Naive B cell (primary cell): ENCODE measurements at places on chromosomes 7 and 10.

GRCh38 chr10:21732067-21732772, 198.2 kb downstream of the MLLT10 start:
- no peak overlapping the region for H3K4me3 ChIP-seq
- H3K27ac ChIP-seq = no peak overlapping the region
- peaks cover 14% of the 10 kb centered on the region for H3K4me1 ChIP-seq
- peak; percentile 25 for DNase-seq

- H3K36me3 ChIP-seq = peaks cover 13% of the 10 kb centered on the region
- no peak overlapping the region for H3K4me3 ChIP-seq
- no peaks in the 10 kb centered on the region for H3K27me3 ChIP-seq
- no peak for DNase-seq
- peaks cover 3% of the 10 kb centered on the region for H3K4me1 ChIP-seq
- H3K27ac ChIP-seq = no peak overlapping the region
Measured at GRCh38 chr10:48899781-48900180, 39.9 kb downstream of the LRRC18 start.

GRCh38 chr10:95840121-95840520, 67.7 kb upstream of the CC2D2B start:
- H3K4me1 ChIP-seq = peaks cover 70% of the 10 kb centered on the region
- no peak overlapping the region for H3K4me3 ChIP-seq
- no peak for DNase-seq
- H3K27me3 ChIP-seq = no peaks in the 10 kb centered on the region

- no peak overlapping the region for H3K27ac ChIP-seq
- H3K27me3 ChIP-seq = no peaks in the 10 kb centered on the region
- DNase-seq = no peak
Measured at GRCh38 chr10:128451879-128452278, 325.7 kb upstream of the MKI67 start.

- H3K36me3 ChIP-seq = no peaks in the 10 kb centered on the region
- H3K4me3 ChIP-seq = no peak overlapping the region
- no peak for DNase-seq
- no peaks in the 10 kb centered on the region for H3K27me3 ChIP-seq
- no peak overlapping the region for H3K27ac ChIP-seq
Measured at GRCh38 chr10:121781101-121781500, 146.7 kb downstream of the ATE1 start.

DNA sequence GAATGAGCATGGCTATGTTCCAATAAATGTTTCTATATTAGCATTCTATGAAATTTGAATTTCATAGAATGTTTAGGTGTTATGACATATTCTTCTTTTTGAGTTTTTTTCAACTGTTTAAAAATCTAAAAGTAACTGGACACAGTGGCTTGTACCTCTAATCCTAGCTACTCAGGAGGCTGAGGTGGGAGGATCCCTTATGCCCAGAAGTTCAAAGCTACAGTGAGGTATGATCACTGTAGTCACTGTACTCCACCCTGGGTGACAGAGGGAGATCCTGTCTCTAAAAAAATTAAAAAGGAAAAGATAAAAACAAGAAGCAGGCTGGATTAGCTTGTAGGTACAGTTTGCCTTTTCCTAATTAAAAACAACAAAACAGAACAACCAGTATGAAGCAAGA, 95.1 kb downstream of the NRBF2 start:
- H3K27me3 ChIP-seq = no peaks in the 10 kb centered on the region
- H3K36me3 ChIP-seq = no peaks in the 10 kb centered on the region
- H3K27ac ChIP-seq = peak overlapping the region; percentile 3
- DNase-seq = no peak

DNA sequence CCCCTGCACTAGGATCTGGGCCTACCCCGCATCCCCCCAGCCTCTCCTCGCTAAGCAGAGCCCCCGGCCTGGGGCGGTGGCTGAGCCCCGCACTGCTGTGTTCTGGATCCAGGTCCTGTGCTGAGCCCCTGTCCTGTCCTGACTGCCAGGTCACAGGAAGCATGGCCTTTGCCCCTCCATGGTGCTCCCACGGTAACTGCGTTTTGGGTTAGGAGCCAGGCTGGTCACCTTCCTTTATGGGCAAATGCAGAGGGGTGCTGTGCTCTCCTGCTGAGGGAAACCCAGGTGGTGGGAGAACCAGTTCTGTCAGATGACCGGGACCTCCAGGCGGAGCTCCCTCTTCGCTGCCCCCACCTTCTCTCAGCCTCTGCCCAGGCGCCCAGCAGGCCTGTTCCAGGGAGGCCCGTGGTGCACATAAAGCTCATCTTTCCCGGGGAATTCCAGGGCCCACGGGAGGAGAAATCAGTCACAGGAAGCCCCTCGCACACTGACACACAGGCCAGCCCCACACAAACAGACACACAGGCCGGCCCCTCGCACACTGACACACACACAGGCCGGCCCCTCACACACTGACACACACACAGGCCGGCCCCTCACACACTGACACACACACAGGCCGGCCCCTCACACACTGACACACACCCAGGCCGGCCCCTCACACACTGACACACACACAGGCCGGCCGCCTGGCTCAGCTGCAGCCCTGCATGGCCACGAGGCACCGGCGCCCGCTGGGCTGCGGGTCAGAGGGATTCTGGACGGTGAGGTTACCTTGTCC, 75.6 kb downstream of the CFAP46 start:
- peaks cover 9% of the 10 kb centered on the region for H3K4me1 ChIP-seq
- no peaks in the 10 kb centered on the region for H3K36me3 ChIP-seq
- H3K27ac ChIP-seq = no peak overlapping the region
- peaks cover 40% of the 10 kb centered on the region for H3K27me3 ChIP-seq

- no peaks in the 10 kb centered on the region for H3K27me3 ChIP-seq
- no peaks in the 10 kb centered on the region for H3K4me1 ChIP-seq
- H3K27ac ChIP-seq = no peak overlapping the region
- no peak for DNase-seq
- no peaks in the 10 kb centered on the region for H3K36me3 ChIP-seq
Measured at GRCh38 chr10:76230921-76231285, 799.5 kb downstream of the LRMDA start.

DNA sequence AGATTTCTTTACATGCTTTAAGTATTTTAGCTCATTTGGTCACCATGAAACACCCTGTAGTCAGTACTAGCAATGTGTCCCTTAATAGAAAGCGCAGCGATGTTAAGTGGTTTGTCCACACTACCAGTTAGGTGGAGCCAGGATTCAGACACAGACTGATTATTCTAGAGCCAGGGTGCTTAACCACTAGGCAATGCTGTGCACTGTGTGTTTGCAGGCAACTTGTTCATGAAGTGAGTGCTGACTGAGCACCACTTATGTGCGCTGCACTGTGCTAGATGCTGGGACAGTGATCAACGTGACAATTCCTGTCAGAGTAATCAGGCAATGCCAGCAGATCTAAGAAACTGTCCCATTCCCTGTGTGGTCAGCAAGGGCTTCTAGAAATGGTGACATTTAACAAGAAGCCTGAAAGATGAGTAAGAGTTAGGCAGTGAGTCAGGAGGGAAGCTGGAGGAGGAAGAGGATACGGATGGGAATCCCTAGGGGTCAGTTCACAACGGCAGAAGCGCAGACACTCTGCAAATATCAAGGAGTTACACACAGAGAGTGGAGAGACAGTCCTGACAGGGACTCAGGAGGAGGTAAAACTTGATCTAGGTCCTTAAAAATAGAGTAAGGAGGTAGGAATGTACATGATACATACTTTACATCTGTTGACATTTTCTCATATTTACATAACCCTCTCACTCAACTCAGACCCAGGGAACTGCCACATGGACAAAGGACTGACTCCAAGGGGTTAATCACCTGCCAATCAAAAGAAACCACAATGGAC, 69.7 kb upstream of the EGR2 start:
- H3K4me3 ChIP-seq = no peak overlapping the region
- H3K4me1 ChIP-seq = no peaks in the 10 kb centered on the region
- H3K27ac ChIP-seq = no peak overlapping the region
- peaks cover 51% of the 10 kb centered on the region for H3K27me3 ChIP-seq

- H3K27ac ChIP-seq = no peak overlapping the region
- no peak for DNase-seq
- H3K4me1 ChIP-seq = peaks cover 26% of the 10 kb centered on the region
- H3K36me3 ChIP-seq = no peaks in the 10 kb centered on the region
- H3K4me3 ChIP-seq = no peak overlapping the region
Measured at GRCh38 chr10:59668096-59668495, 41.6 kb downstream of the SLC16A9 start.

- H3K27ac ChIP-seq = no peak overlapping the region
- DNase-seq = no peak
- H3K4me1 ChIP-seq = peaks cover 5% of the 10 kb centered on the region
- no peaks in the 10 kb centered on the region for H3K36me3 ChIP-seq
- peaks cover 3% of the 10 kb centered on the region for H3K27me3 ChIP-seq
Measured at GRCh38 chr10:3409928-3410327, 237.3 kb upstream of the PITRM1 start.

- DNase-seq = no peak
- peaks cover 4% of the 10 kb centered on the region for H3K4me1 ChIP-seq
- H3K27me3 ChIP-seq = peaks cover 65% of the 10 kb centered on the region
- no peaks in the 10 kb centered on the region for H3K36me3 ChIP-seq
- H3K4me3 ChIP-seq = peak overlapping the region; percentile 73
Measured at GRCh38 chr10:111075577-111076185, 1.1 kb upstream of the ADRA2A start.

DNA sequence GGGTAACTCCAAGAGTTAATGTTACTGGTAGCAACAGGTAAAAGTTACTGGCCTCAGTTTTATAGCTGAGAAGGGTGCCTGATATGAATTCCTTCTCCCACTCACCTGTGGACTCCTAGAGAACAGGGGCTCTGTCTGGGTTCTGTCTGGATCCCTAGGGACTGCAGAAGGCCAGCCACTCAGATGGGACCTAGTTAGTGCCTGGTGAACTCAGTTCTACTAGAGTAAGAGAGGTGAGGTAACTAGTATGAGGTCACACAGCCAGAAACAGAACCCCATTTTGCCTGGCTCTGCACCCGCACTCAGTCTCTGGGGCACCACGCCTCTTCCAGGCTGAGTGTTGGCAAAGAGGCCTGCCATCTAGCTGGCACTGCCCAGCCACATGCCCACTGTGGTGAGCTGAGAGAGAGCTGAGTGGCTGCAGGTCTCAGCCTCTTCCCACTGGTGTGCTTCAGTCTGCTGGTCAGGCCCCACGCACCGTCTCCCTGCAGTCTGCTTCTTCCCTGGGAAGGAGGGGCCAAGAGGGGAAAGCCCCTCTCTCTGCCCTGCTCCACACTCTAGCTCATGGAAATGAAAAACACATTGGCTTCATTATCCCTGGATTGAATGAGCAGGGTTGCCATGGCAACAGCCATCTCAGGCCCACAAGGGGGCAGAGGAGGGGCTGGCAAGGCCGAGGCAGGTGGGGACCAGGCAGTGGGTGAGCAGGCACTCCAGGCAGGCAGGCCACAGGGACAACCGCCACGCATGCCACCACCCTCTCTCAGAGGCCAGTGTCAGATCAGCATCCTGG, 110.6 kb downstream of the ZMIZ1 start:
- peak overlapping the region; percentile 21 for H3K4me3 ChIP-seq
- H3K4me1 ChIP-seq = peaks cover 20% of the 10 kb centered on the region
- no peak for DNase-seq
- H3K27ac ChIP-seq = no peak overlapping the region

DNA sequence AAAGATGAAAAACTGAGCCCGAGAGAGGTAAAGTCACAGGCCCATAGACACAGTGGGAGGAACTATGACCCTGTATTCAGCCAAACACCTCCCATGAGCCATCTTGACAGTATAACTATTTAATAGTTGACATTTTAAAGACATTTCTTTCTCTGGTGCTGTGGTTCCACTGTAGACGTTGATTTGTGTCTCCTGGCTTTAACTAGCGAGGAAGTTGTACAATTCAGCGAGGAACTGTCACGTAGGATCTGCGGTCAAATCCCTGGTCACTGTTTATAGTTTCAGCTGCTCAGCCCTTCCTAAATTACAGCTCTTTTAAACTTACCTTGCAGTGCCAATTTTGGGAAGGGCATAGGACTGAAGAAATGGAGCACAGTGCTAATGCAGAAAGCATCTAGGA, 7.1 kb upstream of the CELF2 start:
- DNase-seq = no peak
- H3K4me1 ChIP-seq = no peaks in the 10 kb centered on the region
- H3K4me3 ChIP-seq = no peak overlapping the region
- no peak overlapping the region for H3K27ac ChIP-seq
- no peaks in the 10 kb centered on the region for H3K36me3 ChIP-seq
- peaks cover 76% of the 10 kb centered on the region for H3K27me3 ChIP-seq

DNA sequence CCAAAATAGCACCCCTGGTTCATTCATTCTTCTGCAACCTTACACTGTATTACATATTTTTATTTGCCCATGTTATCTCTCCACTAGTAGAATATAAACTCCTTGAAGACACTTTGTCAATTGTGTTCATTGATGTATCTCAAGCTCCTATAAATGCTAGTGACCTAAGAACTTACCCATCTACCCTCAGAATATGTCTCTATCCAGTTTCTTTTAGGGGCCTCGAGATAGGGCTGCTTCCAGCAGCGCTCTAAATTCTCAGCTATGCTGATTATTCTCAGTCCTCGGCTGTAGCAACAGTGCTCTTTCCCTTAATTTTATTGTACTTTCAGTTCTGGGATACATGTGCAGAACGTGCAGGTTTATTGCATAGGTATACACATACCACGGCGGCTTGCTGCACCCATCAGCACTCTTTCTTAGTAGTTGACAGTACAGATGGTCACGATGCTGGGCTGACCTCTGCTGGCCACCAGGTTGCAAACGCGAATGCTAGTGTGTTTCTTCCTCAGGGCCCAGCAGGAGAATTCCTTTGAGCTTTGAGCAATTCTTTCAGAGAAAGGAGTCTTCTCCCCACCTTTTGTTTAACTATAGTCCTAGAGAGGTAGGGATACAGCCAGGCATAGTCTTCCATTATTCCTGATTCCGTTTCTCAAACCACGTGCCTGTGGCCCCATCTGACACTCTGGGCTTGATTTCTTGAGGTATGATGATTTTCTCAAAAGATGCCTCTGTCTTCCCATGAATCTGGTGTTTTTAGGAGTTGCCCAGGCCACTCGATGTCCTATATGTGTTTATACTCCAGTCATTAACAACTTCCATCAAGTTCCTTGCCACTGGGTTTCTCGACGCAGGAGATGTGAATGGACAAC, 49.1 kb upstream of the CDC14C start:
- H3K27ac ChIP-seq = peak overlapping the region; percentile 37
- H3K4me1 ChIP-seq = no peaks in the 10 kb centered on the region
- no peaks in the 10 kb centered on the region for H3K27me3 ChIP-seq
- H3K4me3 ChIP-seq = no peak overlapping the region
- no peak for DNase-seq

DNA sequence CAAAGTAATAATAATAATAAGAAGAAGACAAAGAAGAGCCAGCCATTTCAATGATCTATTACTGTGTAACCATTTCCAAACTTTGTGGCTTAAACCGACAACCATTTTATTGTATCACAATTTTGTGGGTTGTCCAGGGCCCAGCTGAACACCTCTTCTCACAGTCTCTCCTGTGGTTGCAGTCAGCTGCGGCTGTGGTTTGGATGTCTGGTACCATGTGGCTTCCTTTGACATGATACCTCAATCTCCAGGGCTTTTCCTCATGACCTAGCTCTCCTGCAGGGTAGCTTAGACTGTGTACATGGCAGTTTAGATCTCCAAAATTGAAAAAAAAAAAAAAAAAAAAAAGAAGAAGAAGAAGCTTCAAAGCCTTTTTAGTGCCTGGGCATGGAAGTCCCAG, 72.6 kb upstream of the NFKB2 start:
- H3K4me1 ChIP-seq = peaks cover 37% of the 10 kb centered on the region
- H3K27me3 ChIP-seq = no peaks in the 10 kb centered on the region
- no peaks in the 10 kb centered on the region for H3K36me3 ChIP-seq

- no peaks in the 10 kb centered on the region for H3K4me1 ChIP-seq
- no peaks in the 10 kb centered on the region for H3K36me3 ChIP-seq
- H3K27ac ChIP-seq = no peak overlapping the region
Measured at GRCh38 chr7:11168650-11169170, 195.0 kb downstream of the PHF14 start.
